RWPE1 (cell line): ENCODE measurements at places on chromosomes 2 and 18.

- no peak for DNase-seq
Observed at GRCh38 chr2:124877141-124877577, 852.1 kb downstream of the CNTNAP5 start.

GRCh38 chr18:79365701-79366100, 30.0 kb upstream of the NFATC1 start:
- DNase-seq, result no peak

GRCh38 chr2:241551998-241552737, 6.4 kb upstream of the BOK start:
- DNase-seq, result no peak

DNA sequence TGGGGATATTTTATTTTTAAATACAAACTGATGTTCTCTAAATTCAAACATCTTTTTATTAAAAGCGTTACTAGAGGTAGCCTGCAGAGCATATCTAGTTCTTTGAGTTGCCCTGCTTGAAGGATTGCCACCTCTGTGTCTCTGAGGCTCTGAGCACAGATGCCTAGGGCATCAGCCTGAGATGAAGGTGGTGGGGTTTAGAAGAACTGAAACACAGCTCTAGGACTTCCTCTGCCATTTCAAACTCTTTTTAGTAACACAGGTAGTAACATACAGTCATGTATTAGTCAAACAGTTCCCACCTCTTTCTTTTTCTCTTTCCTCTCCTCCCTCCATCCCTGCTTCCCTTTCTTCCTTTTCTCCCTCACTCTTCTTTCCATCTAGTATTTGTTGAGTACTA, 57.6 kb downstream of the TTC21B start:
- no peak for DNase-seq

DNA sequence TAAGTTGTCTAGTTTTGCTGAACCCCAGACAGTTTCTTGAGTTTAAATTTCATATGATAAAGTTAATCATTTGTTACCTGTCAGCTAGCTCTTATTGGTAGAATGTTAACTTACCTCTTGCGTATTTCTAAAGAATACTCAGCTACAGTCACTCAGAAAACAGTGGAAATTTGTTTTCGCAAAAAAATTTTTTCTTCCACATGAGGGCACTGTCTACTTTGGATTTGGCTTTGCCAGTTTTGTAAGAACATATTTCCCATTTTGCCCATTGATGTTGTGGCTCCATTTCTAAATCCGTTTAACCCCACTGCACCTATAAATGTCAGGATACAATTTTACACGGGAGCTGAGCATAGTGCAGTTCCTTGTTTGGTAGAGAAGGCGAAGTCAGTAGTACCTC, 19.1 kb upstream of the GCFC2 start:
- no peak for DNase-seq
